T-helper 17 cell (primary cell): ENCODE measurements at places on chromosomes 7 and 10. TPM values are rescaled to one million over a fixed set of nuclear protein-coding genes. Genes with fewer than 3 reads are reported as not detected.

DNA sequence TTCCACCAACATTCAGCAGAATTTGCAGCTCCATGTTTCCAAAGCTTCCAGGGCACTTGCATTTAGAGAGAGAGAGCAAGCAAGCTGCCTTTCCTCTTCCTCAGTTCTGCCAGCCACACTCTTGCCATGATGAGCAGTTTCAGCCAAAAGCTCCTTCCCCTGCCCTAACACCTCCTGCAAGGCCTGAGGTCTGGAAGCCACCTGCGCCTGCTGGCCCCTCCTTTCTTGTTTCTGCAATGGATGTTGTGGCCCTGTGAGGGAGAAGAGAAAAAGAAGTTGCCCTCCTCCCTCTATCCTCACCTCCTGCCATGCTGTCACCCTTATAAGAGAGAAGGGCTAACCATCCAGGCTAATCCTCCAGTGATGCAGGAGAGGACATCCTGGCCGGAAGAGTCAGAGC lies 48.7 kb downstream of the IKZF1 start:
- DNase-seq: no peak

GRCh38 chr7:16649196-16649595 lies 3.2 kb downstream of the BZW2 start:
- no peak for DNase-seq

DNA sequence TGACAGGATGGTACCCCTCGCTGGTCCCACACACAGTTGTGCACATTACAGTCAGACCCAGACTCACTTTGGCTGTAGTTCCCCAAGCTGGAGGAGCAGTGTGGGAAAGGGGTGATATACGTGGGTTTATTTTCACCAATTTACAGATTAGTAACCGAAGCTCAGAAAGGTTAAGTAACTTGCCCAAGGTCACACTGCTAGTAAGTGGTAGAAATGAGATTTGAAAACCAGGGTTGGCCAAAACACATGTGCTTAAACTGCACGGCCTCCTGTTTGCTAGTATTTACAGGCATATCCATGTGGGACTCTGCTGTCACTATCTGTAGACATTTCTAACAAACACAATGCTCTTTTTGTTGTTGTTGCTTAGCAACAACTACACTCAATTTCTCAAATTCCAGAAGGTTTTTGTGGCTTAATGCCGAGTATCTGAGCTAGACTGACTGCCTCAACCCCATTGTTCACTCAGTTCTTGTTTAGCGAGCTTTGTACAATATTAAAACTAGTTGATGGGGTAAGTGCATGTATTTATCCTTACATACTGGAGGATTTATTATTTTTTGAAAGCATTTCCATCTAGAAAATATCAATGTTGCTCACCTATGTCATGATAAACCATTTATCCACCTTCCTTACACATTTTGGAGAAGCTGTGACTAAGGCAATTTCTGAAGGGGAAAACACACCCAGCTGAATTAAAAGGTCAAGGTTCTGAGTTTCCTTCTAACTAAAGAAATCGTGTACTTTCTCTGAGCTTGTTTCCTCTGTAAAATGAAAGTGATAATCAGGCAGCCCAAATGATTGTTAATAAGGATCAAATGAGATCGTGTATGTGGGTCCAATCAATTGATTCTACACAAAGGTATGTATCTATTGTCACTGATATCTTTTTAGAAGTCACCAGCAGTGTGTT lies 5.3 kb upstream of the TMEM139 start:
- no peak for DNase-seq

Gene ASL
- total RNA-seq: 16.5 TPM

DNA sequence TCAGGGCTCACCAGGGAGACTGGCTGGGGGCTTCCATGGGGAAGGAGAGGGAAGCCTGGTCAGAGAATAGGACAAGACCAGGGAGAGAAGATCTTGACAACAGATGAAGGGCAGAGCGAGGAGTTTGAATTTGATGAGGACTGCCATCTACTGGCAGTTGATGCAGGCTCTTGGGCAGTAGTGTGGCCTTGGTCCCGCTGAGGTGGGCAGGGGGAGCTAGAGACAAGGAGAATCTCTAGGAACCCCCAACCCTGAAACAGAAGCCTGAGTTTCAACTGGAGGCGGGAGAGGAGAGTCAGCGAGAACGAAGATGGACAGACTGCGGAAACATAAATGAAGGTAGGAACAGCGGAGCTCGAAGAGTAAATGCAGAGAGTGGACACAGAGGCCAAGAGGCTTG lies 81.0 kb downstream of the PPP1R3C start:
- DNase-seq: no peak

Gene FAM200A
- 2.5 TPM for total RNA-seq

Gene CALML3
- not detected for total RNA-seq

DNA sequence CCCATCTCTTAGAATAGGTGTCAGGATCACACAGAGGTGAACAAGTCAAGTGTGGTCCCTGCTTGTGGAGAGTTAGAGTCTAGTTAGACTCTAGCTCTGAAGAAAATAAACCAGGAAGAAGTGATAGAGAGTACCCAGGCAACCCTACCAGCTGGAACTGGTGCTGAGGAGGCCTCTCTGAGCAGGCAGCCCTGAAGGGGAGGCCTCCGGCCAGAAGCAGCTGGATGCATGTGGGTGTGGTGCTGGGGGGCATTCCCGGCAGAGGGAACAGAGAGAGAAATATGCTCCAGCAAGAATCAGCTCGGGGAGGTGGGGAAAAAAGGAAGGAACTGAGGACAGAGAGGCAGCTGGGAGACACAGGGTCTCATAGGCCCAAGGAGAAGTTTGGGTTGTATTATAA lies 68.6 kb downstream of the APBB1IP start:
- DNase-seq: no peak

Gene CLCN1
- total RNA-seq: not detected

- DNase-seq: no peak
Observed at GRCh38 chr10:78491812-78492211, 458.1 kb downstream of the RPS24 start.

Gene RP9
- 16.0 TPM for total RNA-seq

Gene LMOD2
- total RNA-seq: not detected

- no peak for DNase-seq
Observed at GRCh38 chr7:22566176-22566575, 66.2 kb upstream of the STEAP1B start.

DNA sequence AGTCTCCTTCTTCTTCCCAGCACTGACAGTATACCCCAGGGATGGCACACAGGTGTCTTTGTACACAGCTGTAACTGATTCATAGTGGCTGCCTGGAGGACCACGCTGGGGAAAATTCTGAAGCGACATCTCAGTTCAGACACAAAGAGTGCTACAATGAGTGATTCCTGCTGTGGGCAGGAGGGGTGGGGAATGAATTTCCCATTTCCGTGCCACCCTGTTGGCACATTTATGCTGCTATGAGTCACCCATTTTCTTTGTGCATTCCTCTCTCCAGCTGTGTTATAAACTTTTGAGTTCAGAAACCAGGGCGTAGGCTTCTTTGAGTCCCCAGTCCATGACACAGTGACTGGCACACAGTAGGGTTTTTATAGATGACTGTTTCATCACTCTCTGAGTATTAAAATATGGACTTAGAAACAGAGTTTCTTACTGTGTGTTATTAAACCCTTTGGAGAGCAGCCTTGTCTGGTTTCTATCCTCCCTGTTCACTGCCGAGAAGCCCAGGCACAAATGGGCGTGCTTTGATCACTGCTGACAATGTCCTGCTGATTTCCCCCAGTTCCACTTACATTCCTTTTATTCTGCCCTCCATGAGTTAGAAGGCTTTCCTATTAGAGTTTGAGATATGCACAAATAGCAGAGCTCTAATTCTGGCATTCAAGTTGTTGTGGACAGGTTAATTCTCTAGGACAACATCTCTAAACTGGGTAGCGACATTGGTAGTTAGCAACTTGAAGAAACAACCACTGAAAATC lies 24.0 kb upstream of the NPS start:
- no peak for DNase-seq

Gene CUL2
- 36.9 TPM for total RNA-seq

DNA sequence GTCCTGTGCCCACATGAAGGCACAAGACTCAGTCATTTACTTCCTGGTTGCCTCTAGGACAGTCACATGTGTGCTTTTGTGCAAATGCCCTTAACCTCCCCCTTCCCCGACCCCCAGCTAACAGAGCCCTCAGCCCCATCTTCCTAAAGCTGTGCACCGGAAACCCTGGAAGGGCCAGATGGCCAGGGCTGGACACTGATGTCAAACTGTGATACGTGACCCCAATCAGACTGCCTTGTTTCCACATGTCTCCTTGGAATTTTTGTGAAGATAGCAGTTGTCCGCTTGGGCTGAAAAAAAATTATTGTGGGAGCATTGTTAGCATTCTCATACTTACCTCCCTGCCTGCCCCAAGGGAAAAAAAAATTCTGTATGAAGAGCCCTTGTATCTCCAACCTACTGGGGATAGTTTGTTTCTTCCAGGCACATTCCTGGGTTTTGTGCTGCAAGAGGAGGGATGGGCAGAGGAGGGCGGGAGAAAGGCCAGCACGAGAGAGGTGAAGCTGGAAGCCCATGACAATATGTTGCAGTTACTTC lies 17.0 kb upstream of the ADAM12 start:
- no peak for DNase-seq

- DNase-seq: no peak
Observed at GRCh38 chr10:121608469-121609190, 10.4 kb upstream of the FGFR2 start.

Gene CYP3A4
- not detected for total RNA-seq

Gene IFIT2
- total RNA-seq: 17.6 TPM

- no peak for DNase-seq
Observed at GRCh38 chr7:136210664-136211063, 233.5 kb upstream of the MTPN start.

- DNase-seq: no peak
Observed at GRCh38 chr7:63027075-63027474, 971.6 kb upstream of the ZNF722 start.

DNA sequence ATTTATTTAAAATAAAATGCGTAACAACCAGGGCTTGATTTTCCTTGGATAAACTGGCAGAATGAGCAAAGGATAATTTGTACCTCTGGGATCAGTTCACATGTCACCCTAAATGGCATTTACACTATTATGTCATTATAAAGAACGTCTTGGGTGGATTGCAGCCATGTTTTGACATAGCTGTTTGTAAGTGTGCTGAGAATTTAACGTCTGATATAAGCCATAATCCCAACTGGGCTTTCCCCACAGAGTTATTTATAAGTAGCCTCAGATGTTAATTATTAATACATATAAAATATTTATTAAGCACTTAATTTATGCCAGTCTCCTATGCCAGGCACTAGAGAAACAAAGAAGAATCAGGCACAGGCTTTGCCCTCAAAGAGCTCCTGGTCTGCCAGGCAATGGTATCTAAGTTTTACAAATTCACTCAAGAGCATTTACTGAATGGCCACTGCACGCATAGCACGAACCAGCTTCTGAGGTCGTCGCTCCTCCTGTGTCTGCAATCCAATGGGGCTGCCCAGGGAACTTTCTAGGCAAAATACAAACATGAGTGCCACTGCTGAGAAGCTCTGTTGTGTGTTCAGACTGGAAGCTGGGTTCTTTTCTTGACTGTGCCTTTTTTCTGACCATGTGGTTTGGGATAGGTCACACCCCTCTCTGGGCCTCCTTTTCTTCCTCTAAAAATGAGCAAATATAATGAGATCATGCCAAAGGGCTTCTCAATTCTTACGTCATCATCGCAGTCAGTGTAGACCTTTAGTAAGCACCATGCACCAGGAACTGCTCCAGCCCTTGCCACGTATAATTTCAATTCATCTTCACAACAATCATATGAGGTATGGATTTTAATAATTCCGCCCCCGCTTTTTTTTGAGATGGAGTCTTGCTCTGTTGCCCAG lies 11.3 kb upstream of the CTBP2 start:
- DNase-seq: no peak

DNA sequence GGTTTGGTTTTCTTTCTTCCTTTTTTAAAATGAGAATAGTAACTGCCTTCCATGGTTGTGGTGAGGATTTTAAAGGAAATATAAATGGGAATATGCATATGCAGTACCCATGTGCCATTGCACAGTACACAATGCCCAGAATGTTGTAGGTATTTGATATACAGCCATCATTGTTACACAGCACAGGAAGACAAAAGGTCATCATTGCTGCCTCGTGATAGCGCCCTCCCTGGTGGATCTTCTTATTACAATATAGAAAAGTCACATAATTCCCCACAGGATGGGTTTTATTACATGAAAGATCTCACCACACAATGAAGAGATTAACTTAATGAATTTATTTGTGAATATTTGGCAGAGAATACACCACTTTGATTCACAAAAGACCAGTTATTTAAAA lies 76.5 kb downstream of the PPP1R17 start:
- DNase-seq: no peak

GRCh38 chr7:2757361-2757903 lies 69.4 kb downstream of the AMZ1 start:
- no peak for DNase-seq

DNA sequence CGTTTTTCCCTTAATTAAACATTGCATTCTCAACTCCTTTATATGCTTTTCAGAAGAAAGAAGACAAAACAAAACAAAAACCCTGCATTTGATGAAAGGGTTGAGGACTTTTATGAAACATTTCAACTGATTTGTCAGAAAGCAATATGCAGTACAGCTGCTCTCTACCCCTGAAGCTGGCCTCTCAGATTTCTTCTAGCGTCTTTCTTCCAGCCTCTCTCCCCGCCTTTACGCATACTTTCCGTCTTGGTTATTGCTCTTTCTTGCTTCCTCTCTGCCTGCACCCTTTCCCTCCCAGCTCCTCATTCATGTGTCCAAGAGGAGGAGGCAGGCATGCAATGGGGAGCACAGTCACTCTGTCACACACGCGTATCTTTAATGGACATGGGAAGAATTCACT lies 91.0 kb upstream of the COL1A2 start:
- DNase-seq: no peak

Gene RBM20
- total RNA-seq: not detected

GRCh38 chr10:92801978-92802872 lies 46.1 kb upstream of the EXOC6 start:
- no peak for DNase-seq
